ENCODE measurements at places on chromosomes 7 and 10.

DNA sequence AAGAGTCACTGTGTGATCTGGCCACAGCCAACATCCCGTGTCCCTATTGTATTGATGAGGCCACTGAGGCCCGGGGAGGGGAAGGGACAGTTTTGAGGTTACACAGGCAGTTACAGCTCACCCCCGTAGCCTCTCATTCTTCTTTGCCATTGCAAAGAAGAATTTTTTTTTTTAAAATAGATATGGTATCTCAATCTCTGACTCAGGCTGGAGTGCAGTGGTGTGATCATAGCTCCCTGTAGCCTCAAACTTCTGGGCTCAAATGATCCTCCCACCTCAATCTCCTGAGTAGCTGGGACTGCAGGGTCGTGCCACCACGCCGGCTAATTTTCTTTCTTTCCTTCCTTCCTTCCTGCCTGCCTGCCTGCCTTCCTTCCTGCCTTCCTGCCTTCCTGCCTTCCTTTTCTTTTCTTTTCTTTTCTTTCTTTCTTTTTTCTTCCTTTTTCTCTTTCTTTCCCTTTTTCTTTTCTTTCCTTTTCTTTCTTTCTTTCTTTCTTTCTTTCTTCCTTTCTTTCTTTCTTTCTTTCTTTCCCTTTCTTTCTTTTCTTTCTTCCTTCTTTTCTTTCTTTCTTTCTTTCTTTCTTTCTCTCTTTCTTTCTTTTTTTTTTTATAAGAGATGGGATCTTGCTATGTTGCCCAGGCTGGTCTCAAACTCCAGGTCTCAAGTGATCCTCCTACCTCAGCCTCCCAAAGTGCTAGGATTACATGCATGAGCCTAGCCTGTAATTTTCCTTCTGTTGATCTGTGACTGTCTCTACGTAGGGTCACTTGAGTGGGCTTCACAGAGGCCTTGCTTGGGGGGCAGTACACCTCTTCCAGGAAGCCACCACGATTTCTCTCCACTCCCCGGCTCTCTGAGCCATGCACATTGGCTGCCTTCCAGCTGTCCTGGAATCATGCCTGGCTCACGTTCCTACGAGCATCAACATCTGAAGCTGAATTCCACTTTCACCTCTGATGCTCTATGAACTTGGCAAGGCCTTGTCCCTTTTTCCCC, 31.3 kb downstream of the TMEM270 start:
- DNase-seq: no peak

- DNase-seq: no peak
Observed at GRCh38 chr10:31149835-31150512, 118.3 kb upstream of the ZNF438 start.

DNA sequence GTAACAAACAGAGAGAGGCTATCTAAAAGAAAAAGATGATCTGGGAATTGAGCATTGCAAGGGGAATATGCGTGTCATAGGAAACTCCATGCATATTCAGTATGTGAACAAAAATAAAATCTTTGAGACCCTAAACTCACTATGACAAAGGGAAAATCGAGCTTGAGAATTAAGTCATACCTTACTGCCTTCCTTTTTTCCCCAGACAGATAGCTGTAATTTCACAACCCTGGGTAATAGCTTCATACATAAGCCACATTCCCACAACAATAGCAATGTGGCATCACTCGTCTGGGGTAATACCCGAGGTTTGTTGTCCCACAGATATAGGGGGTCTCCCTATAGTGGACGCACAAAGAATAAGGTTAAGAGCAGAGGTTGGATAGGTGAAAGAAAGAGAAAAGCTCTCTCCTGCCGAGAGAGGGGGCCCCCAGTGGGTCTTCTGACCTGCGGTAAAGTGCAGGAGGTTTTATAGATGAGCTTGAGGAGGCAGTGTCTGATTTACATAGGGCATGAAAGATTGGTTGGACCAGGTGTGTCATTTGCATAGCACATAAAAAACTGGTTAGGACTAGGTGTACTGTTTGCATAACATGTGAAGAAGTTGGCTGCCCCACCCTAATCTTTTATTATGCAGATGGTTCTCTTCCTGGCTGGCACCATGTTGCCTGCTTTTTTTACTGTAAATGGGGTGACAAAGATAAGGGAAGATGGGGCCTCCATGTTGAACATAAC, 11.6 kb downstream of the CYP3A43 start:
- no peak for DNase-seq

- no peak for DNase-seq
Observed at GRCh38 chr7:151715666-151716315, 161.1 kb downstream of the PRKAG2 start.

GRCh38 chr10:30705101-30705624, 75.6 kb upstream of the LYZL2 start:
- DNase-seq: no peak

DNA sequence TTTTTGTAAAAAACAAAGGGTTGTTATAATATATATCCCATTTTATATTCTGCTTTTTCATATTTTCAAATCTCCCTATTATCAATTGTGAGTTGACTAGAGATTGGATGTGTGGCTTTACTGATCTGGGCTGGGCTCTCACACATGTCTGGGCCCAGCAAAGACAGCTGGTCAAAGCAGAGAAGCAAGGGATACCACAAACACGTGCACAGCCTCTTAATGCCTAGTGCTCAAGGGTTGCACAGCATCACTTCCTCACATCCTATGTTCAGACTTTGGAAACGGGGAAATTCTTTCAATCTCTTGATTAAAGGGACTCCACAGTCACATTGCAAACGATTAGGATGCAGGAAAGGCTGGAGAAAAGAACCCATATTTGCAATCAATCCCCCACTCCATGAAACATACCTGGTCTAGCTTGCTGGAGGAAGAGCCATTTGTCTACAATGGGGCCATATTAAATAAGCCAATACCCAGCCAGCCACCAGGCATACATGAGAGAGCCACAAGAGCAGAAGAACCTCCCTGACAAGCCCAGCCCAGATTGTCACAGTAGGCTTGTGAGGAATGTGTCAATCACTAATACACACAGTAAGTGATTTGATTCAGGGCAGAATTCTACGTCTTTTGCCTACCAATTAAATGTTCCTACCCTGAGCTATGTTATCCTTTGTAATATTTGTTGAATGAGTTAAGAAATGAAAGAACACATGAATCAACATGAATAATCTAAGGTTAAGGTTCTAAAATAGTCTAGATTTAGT, 431.2 kb downstream of the TNS3 start:
- no peak for DNase-seq

GRCh38 chr10:55495555-55495954, 694.5 kb upstream of the PCDH15 start:
- no peak for DNase-seq

- DNase-seq: no peak
Observed at GRCh38 chr7:105985229-105985628, 22.2 kb downstream of the CDHR3 start.

Measured in right hindlimb (tissue), 1 donor.